A673 (cell line): ENCODE measurements at places on chromosomes 6 and 20. TPM values are rescaled to one million over a fixed set of nuclear protein-coding genes. Genes with fewer than 3 reads are reported as not detected.

DNA sequence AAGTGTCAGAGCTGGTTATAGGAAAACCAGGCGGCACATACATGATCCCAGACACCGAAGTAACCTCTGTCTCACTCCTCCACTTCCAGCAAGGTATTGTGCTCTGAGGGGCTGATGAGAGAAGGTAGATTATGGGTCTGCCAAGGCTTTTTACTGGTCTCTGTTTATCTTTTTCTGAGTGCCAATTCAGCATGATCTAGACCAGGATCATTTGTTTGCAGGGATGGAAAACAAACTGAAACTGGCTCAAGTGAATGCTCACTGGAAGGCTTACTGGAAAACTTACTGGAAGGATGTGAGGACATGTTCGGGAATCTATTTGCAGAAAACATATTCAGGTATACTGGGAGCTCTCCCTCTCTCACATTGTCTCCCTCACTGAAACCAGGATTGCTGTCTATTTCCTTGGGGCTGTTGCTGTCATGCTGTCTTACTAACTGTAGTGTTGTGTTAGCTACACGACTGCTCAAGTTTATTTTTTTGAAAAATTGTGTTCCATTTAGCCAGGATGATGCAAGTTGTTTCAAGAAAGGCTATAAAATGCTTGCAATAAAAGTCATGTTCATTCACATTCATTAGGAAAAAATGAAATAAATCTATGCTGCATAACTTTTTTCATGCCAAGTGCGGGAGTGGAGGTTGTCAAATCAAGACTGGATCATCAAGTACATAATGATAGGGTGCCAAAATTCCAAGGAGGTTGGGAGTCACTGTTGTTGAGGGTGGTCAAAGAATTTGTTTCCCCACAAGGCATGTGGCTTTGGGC lies 37.0 kb downstream of the KLHL31 start:
- DNase-seq = no peak

- no peak for DNase-seq
Observed at GRCh38 chr6:18392346-18392877, 5.3 kb downstream of the RNF144B start.

DNA sequence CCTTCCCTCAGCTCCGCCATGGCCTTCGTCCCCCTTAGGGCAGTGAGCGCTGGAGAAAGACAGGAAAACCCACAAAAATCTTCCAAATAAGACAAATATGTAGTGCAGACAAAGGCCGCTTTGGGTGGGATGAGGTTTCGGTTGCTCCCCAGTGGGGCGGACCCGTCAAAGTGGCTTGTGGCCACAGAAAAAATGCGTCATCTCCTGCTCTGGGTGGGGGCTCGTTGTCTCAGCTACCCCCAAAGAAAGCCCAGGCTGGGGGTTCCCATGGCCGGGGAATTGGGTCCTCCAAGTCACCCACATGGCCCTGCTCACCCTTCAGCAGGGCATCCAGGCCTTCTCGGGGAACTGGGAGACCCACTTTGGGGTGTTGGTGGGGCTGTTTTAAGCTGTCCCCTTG lies 21.9 kb upstream of the SCUBE3 start:
- no peak for DNase-seq

FILIP1 gene
- 0.24 and 0.32 TPM in 2 replicates for total RNA-seq
